ENCODE measurements at places on chromosomes 5 and 9. TPM values are rescaled to one million over a fixed set of nuclear protein-coding genes. Genes with fewer than 3 reads are reported as not detected.

DNA sequence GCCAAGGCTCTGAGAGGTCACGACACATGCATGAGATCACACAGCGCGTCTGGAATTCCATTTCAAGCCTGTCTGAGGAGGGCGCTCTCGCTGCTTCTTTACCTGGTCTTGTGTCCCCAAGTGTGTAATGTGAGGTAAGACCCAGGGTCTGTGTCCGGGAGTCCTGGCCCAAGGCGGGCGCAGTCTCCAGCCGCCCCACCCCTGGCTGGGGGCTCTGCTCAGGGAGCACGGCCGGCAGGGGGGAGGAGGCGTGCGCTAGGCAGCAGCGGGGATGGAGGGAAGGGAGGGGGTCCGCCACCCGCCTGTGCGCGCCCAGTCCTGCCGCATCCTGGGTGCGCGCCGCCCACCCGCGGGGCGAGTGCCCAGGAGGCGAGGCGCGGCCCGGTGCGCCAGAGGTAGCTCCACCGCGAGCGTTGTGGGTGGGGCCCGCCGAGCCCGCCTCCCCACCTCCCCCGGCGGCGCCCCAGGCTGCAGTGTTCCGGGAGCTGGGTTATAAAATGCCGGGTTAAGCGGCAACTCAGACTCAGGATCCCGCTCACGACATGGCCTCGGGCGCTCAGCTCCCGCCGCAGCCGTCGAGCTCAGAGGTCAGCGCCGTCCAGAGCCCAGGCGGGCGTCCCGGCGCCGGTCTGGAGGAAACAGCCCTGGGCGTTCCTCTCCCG is at the start of gene CCNI2:
Gene CCNI2, plus strand, starts transcription at position 473 of the 662 bp plus-strand sequence. Its CDS starts 70 bp downstream, at position 543.
- DNase-seq = no peak

Gene SPATA31A5
- not detected for total RNA-seq

- no peak for DNase-seq
Observed at GRCh38 chr9:110476251-110476650, 103.3 kb downstream of the SVEP1 start.

Gene GFI1B
- total RNA-seq = not detected

Gene NMUR2
- not detected for total RNA-seq

DNA sequence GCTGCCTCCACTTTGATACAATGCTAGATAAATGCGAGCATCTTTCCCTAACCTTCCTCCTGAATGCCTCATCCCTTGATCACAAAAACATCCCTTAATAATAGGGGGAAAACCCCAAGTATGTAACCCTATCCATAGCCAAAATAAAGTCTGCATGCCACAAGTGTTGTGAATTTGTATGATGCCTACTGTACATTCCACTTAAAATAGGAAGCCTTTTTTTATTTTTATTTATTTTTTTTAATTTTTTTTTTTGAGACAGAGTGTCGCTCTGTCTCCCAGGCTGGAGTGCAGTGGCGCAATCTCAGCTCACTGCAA is 207.0 kb downstream of the AOPEP start:
- DNase-seq = no peak

Measured in posterior vena cava (tissue), 2 donors.